ENCODE measurements at places on chromosomes 12 and 14.

DNA sequence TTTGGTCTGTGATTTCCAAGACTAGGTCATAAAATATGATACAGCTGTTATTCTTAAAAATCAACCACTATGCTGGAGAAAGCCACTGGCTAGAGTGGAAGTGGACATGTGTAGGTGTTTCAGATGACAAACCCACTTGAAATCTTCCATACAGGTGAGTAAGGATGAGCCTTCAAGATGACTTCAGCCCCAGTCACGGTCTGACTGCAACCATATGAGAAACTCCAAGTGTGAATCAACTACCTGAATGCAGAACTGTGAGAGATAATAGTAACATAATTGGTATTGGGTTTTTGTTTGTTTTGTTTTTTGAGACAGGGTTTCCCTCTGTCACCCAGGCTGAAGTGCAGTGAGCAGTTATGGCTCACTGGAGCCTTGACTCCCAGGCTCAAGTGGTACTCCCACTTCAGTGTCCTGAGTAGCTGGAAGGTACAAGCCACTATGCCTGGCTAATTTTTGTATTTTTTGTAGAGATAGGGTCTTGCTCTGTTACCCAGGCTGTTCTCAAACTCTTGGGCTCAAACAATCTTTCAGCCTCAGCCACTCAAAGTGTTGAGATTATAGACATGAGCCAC, 273.3 kb upstream of the LRIG3 start:
- DNase-seq = no peak

GRCh38 chr14:57254884-57255283, 13.8 kb downstream of the EXOC5 start:
- no peak for DNase-seq

- DNase-seq = no peak
These were observed 220.8 kb downstream of the SPTSSA start for GRCh38 chr14:34241185-34241711.

- peak; percentile 54 for DNase-seq
These were observed 206.7 kb upstream of the PWP1 start for GRCh38 chr12:107478881-107479280.

DNA sequence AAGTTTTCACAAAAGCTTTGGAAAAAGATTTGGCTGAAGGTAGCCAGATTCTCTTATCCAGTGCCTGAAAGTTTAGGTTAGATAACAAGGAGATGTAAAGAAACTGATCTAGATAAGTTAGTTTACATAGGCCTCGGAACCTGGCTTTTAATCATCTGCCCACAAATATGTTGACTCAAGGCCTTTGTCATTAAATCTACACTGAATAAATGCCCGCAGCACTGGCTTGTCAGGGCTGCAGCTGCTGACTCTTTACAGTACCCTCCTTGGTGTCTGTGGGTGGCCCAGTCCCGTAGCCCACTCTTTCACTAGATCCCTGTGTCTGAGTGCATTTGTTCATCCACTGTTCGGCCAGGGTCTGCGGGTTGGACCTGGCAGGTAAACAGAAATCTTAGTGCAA, 58.0 kb downstream of the TMEM116 start:
- no peak for DNase-seq

DNA sequence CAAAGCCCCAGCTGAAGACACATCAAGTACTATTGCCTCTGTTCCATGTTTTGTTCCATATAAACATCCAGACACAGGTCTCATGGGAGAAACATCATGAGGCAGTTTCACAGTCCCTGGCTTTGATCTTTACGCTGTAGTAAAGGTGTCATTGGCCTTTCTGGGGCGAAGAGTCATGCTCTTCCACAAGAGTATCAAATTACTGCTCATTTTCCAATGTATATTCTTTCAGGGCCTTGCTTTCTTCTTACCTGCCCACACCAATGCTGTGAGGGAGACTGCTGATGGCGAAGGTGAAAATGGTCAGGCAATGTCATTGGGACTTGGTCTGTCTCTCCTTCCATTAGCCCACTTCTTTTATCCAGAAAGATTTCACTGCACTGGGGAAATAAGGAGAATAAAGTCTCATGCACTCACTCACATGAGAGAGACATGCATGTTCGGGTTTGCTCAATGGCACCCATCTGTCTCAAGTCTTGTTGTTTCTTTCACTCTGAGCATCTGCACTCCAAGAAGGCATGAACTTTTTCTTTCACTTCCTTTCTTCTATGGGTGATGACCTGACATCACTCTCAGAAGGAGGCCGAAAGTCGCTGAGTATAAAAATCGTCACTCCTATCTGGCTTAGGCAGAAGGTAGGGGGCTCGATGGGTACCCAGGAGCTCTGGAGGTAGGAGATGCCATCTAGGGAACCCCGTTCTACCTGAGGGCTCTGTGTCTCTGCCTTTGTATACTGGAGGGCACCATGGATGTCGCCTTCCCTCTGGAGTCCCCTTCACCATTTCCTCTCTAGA, 1.3 kb upstream of the JDP2 start:
- no peak for DNase-seq

GRCh38 chr14:105487449-105487985, 831 bp downstream of the CRIP1 start:
- no peak for DNase-seq

- DNase-seq = no peak
These were observed 13.3 kb downstream of the BDKRB1 start for GRCh38 chr14:96269359-96269710.

DNA sequence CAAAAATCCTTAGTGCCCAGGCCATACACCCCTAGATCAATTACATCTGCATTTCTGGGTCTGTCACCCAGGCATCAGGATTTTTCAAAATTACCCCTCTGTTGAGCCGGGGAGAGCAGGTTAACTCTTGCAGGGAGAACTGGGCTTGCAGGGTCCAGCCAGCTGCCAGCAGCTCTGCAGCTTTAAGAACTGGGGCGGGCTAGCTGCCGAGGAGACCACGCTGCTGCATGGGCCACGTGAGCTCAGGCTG, at the start of gene DGLUCY:
TSS of gene DGLUCY (plus strand) at position 245 of the 250 bp plus-strand sequence. CDS start 46,222 bp downstream, outside the sequence.
- peak; percentile 80 for DNase-seq

GRCh38 chr12:71871116-71871515, 31.6 kb downstream of the TBC1D15 start:
- DNase-seq = peak; percentile 17

- DNase-seq = peak; percentile 67
These were observed 848.7 kb downstream of the NRXN3 start for GRCh38 chr14:79018836-79019235.

DNA sequence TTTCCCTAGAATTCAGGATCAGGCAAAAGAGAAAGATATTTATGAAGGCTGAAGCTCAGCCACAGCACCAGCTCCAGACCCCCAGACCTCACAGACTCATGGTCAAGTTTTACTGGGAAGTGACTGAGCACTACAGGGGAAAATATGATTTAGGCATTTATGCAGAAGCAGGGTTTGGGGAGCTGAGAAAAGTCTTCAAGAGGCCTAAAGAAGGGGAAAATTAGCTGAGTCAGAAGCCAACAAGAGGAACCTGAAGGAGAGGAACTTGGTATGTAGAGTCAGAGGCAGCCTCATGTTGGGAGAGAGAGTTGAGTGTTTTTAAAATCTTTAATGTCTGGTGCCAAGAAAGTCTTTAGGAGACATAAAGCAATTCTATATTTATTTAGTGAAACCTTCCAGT, 63.0 kb downstream of the FOS start:
- no peak for DNase-seq

DNA sequence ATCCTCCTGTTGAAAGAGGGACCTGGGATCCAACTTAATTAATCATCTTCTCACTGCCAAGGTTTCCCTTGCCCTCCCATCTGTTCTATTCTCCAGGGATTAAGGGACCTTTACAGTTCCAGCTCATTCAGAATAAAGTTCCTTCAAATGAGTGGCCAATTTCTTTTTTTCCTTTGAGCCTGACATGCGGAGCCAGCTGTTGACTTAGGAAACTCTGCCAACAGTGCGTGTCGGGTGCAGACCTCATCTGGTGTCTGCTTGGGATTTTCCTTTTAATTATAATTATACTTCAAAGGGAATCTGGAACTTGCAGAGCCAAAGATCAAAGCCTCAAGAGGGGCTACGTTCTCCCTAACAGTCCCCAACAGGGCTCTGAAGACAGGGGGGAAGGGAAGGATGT, 64.8 kb downstream of the CCDC60 start:
- DNase-seq = no peak

GRCh38 chr12:95678684-95679083, 111.9 kb downstream of the NTN4 start:
- no peak for DNase-seq

GRCh38 chr12:93404961-93405849, 27.5 kb downstream of the NUDT4 start:
- no peak for DNase-seq

DNA sequence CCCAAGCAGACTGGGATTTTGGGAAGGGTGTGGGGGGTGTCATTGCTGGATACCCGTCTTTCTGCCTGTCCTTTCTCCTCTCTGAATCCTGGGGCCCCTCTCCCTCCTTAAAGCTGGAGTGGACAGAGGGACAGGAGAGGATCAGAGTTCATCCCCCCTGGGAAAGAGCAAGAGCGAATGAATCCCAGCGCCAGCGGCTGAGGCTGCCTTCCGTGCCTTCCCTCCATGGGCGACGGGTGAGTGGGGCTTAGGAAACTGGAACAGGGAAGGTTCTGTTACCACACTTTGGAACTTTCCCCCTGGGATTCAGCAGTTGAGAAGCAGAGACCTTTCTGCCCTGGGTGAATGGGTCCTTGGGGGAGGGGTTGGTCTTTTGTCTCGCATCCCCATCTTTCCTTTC, 16.2 kb upstream of the RIN3 start:
- DNase-seq = no peak

Measured in fibroblast of skin of abdomen (primary cell).